Pericardium fibroblast (primary cell): ENCODE measurements at places on chromosomes 12 and 14. TPM values are rescaled to one million over a fixed set of nuclear protein-coding genes. Genes with fewer than 3 reads are reported as not detected.

CCDC175 gene
- total RNA-seq, result not detected in 2 replicates

FMNL3 gene
- 12.1 and 12.3 TPM in 2 replicates for total RNA-seq

ACVRL1 gene
- total RNA-seq, result 79.6 and 125 TPM in 2 replicates

CDCA3 gene
- 1.0 and 2.6 TPM in 2 replicates for total RNA-seq

C12orf50 gene
- total RNA-seq, result not detected in 2 replicates

VPS33A gene
- total RNA-seq, result 8.8 and 10.4 TPM in 2 replicates

RNF212B gene
- not detected in 2 replicates for total RNA-seq

MYF5 gene
- total RNA-seq, result not detected in 2 replicates

KLRG1 gene
- total RNA-seq, result 0.26 and 1.3 TPM in 2 replicates

JAG2 gene
- total RNA-seq, result 0.12 and 1.4 TPM in 2 replicates

DPPA3 gene
- not detected in 2 replicates for total RNA-seq

GPRC5A gene
- total RNA-seq, result 8.1 and 14.6 TPM in 2 replicates

REP15 gene
- total RNA-seq, result 0.82 TPM in 1 of 2 replicates, not detected in the other

RASSF8 gene
- 31.2 and 42.3 TPM in 2 replicates for total RNA-seq

RND1 gene
- 0.17 TPM in 1 of 2 replicates, not detected in the other for total RNA-seq

CLMN gene
- 0.35 and 2.6 TPM in 2 replicates for total RNA-seq

SAMD15 gene
- 0.34 and 1.3 TPM in 2 replicates for total RNA-seq

AICDA gene
- total RNA-seq, result not detected in 2 replicates

STON2 gene
- total RNA-seq, result 0.51 TPM in 1 of 2 replicates, not detected in the other

CCDC196 gene
- not detected in 2 replicates for total RNA-seq

UNG gene
- 18.5 and 22.5 TPM in 2 replicates for total RNA-seq

TPH2 gene
- not detected in 2 replicates for total RNA-seq

P2RX2 gene
- total RNA-seq, result not detected in 2 replicates

ALDH1L2 gene
- total RNA-seq, result 65.1 and 85.1 TPM in 2 replicates

CNOT2 gene
- total RNA-seq, result 49.7 and 67.2 TPM in 2 replicates

MSI1 gene
- not detected in 2 replicates for total RNA-seq

USP44 gene
- under 0.01 and 0.09 TPM in 2 replicates for total RNA-seq

PLEK2 gene
- 2.6 and 3.2 TPM in 2 replicates for total RNA-seq

SBNO1 gene
- 14.0 and 15.6 TPM in 2 replicates for total RNA-seq

KRT73 gene
- not detected in 2 replicates for total RNA-seq

ASIC1 gene
- total RNA-seq, result 4.6 and 13.2 TPM in 2 replicates

SLC25A21 gene
- not detected in 2 replicates for total RNA-seq

SLC4A8 gene
- under 0.01 and 0.09 TPM in 2 replicates for total RNA-seq

RASAL1 gene
- not detected in 2 replicates for total RNA-seq

HOXC11 gene
- total RNA-seq, result not detected in 2 replicates

DENND5B gene
- total RNA-seq, result 6.7 and 7.1 TPM in 2 replicates

EPYC gene
- not detected in 2 replicates for total RNA-seq
